ENCODE measurements at places on chromosomes 7 and 10.

DNA sequence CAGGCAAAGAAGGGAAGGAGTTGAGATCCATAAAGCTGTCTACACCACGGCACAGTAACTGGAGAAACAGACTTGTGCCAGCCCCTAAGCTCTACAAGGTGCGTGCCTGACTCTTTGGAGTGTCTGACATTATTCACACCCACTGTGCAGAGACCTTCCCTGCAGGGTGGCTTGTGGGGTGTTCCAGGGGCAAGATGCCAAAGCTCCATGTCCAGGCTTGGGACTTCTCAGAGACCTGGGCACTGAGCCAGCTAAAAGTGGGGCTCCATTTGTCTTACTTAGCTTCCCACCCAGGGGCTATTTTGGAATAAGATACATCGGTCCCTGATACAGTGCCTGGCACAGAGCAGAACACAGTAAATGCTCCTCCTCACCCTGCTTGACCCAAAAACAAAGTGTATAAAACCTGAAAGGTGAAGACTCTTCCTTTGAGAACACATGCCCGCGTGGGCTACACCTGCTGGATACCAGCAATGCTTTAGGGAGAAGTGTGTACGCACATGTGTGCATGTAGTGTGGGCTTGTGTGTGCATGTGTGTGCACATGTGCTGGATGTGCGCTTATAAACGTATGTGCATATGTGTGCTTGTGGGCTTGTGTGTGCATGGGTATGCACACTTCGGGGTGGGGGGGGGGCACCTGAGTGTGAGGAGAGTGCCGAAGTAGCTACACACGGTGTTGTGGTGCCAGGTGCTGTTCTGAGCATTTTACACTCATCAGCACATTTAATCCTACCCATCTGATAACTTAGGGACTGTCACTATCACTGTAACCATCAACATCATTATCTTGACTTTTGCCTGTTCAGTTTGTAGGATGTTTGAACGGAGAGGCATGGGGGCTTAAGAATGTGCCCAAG, 143.0 kb downstream of the ARHGAP22 start:
- no peak for DNase-seq

DNA sequence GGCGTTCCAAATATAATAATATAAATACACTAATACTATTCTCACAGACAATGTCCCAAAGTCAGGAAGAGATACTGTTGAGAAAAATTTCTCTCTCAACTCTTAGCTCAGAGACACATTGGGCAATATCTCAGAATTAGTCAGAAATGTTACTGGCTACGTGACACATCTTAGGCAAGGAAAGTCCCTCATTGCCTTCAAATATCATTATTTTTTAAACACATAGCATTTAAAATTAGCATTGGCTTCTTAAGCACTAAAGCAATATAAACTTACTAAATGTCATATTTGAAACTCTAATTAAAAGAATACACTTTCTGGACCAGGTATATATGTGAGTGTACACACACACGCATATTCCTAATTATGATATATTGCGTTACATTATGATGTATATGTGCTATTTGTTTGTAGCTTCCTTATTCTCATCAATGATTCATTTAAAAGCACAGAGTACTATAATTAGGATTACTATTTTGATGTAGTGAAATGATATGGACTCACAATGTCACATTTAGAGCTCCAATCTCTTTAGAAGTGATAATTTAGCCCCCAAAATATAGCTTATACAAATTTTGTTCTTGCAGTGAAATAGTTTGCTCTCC, 255.8 kb downstream of the TWIST1 start:
- no peak for DNase-seq

GRCh38 chr10:113680190-113681111, 739 bp downstream of the CASP7 start:
- no peak for DNase-seq

- DNase-seq, result no peak
These were observed 11.2 kb downstream of the KCNMA1 start for GRCh38 chr10:77626266-77626935.

DNA sequence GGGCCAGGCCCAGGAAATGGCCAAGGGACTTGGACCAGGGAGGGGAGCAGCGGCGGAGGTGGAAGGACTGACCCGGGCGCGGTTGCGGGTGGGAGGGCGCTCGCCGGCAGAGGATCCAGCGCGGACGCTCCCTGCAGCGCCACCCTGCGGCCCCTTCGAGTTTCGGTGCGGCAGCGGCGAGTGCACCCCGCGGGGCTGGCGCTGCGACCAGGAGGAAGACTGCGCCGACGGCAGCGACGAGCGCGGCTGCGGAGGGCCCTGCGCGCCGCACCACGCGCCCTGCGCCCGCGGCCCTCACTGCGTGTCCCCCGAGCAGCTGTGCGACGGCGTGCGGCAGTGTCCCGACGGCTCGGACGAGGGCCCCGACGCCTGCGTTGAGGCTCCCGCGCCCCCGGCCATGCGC, 16.8 kb upstream of the ZNF467 start:
- no peak for DNase-seq

DNA sequence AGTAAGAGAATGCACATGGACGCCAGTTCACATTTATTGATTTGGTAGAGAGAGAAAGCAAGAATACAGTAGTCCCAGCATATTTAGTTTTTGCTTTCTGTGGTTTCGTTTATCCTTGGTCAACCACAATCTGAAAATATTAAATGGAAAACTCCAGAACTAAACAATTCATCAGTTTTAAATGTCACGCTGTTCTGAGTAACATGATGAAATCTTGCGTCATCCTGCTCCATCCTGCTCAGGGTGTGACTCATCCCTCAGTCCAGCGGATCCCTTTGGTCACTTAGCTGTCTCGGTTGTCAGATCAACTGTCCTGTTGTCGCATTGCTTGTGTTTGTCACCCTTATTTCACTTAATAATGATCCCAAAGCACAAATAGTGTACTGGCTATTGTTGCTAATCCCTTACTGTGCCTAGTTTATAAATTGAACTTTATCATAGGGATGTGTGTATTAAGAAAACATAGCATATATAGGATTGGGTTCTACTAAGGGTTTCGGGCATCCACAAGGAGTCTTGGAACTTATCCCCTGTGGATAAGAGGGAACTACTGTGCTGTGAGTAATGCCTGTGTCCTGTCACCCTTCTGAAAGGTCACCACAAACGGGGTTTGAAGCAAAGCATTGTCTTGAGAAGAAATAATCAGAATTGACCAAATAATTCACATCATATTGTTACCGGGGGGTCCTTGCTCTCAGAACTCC, 73.6 kb downstream of the OTUD1 start:
- DNase-seq, result no peak

DNA sequence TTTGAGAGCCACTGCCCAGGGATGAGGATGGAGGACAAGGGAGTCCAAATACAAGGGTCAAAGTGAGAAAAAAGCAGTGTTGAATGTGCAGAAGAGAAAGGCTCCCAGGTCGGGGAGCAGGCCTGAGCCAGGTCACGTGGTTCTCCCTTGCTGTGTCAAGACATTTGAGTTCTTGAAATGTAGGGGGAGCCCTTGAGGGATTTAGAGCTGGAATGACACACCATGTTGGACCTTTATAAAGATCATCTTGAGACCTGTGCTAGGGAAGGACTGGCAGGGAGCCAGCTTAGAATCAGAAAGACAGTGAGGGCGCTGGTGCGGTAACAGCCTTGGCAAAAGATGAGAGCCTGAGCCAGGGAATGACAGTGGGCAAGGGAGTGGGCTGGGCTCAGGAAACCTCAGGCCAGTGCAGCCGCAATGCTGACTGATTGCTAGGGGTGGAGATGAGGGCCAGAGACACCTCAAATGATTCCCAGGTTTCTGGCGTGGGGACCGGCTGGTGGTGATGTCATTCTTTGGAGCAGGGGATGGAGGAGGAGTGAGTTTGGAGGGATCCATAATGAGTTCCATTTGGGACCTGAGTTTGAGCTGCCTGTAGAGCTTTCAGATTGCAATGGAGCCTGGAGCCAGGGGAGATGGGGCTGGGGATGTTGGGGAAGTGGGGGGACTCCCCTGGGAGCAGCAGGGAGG, 120.1 kb downstream of the PTPN20 start:
- DNase-seq, result no peak

GRCh38 chr10:118569241-118569881, 26.1 kb downstream of the PRLHR start:
- no peak for DNase-seq

GRCh38 chr10:119417852-119418251, 124.7 kb downstream of the RGS10 start:
- DNase-seq, result no peak

GRCh38 chr10:18216482-18216881, 76.3 kb downstream of the CACNB2 start:
- no peak for DNase-seq

- DNase-seq, result no peak
These were observed 877 bp upstream of the NOD1 start for GRCh38 chr7:30479202-30480120.

GRCh38 chr7:36053589-36053988, 99.5 kb upstream of the EEPD1 start:
- DNase-seq, result no peak

DNA sequence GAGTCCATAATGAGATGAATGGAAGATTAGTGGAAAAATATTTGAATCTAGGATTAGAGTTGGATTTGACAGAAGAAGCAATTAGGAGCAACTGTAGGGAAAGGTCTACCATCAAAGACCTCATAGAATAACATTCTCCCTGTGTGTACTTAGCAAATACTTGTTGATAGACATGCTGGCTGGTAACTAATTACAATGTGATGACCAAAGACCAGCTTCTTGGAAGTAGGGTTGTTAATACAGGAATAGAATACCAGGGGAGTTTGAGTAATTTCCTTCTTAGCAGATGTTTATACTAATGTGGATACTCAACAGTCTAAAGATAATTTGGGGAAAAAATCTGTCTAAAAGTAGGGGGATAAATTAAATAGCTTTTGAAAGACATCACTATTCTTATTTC, 357.5 kb upstream of the BMPER start:
- DNase-seq, result no peak

DNA sequence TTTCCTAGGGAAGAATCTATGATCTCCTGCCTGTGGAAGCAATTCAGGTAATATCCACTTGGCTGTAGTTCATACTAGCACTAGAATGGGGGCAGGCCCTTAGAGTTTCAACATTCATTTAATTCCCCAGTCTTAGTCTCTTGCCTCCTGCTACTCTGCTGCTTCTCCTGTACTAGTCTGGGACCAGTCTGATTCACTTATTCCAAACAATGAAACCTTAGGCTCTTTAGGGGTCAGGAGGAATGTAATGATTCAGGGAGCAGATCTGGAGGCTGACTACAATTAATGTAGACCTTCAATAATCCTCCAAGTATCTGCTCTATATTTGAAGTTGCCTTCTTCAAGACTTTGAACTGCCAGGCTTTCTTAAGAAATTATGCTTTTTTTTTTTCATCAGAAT, 101.8 kb downstream of the GNAT3 start:
- no peak for DNase-seq

DNA sequence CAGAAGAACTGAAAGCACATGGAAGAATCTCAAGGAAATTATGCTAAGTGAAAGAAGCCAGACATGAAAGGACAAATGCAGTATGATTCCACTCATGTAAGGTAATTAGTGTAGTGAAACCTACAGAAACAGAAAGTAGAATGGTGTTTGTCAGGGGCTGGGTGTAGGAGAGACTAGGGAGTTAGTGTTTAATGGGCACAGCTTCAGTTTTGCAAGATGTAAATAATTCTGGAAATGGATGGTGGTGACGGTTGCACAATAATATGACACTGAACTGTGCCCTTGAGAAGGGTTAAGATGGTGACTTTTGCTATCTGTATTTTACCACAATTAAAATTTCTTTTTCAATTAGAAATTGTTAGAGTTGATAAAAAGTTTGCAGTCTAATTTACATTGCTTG, 157.3 kb upstream of the ADCY1 start:
- DNase-seq, result no peak

GRCh38 chr7:68730964-68731363, 867.3 kb upstream of the AUTS2 start:
- no peak for DNase-seq

DNA sequence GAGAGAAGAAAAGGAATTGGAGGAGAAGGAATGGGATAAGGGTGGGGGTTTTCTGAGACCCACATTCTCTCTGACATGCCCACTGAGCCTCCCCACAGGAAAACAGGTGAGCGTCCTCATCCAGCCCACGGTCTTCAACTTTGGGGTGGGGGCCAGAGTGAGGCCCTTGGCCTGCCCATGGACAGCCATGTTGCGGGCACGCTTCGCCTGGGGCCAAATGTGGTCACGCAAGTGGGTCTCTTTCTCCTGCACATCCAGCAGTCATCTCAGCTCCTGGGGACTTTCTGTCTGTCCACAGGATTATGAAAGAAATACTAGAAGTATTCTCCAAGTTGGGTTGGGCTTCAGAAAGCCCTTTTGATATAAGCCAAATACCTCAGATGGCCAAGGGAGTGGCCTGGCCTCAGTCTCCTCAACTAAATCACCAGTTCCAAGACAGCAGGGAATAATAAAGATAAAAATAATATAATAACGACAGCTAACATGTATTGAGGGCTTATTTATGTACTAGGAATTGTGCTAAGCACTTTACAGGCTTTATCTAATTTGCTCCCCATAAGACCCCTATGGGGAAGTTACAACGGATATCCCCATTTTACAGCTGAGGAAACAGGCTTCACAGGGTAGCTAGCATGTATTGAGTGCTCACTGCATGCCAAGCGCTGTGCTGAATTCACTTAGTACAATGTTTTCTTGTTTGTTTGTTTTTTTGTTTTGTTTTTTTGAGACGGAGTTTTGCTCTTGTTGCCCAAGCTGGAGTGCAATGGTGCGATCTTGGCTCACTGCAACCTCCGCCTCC, 57.2 kb upstream of the LBX1 start:
- DNase-seq, result no peak

- DNase-seq, result no peak
These were observed 27.2 kb downstream of the GRID1 start for GRCh38 chr10:86339226-86339865.

Measured in cortex of kidney (tissue), 1 donor.